Activated naive CD4-positive, alpha-beta T cell treated with Interleukin-2 at 50 U/mL for 16 hours (primary cell): ENCODE measurements at places on chromosomes 4 and X.

DNA sequence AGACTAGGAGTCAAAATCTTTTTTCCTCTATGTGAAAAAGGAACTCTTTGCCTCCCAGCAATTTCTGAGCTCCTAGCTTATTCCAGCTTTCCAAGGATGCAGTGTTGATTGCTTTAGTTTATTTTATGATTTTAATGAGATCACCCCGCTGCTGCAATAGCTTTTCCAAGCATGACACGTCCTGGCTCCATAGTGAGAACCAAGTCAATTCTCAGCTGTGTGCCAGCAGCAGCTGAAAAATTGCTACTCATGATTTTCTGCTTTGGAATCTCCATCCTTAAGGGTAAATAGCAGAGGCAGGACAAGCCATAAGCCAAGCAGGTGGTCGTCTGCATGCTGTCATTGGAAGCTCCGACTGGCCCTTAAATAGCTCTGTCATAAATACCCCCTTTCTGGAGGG lies 64.5 kb downstream of the FTHL17 start:
- DNase-seq, result no peak

DNA sequence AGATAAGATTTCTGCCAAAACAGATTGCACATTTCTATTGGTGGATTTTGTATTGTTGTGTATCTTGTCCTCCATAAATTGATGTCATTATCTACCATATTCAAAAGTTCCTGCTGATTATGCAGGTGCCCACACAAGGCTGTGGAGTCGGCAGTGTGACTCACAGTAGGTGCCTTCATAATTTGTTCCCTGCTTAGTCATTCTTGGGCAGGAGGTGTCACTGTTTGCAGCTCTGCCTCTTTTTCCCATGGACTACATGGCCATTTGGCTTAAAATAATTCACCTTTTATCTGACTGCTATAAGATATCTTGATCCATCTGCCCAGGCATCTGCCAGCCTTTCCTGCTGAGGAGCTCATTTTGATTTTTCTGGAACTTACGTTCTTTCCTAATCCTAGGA lies 33.6 kb upstream of the ENPEP start:
- no peak for DNase-seq

DNA sequence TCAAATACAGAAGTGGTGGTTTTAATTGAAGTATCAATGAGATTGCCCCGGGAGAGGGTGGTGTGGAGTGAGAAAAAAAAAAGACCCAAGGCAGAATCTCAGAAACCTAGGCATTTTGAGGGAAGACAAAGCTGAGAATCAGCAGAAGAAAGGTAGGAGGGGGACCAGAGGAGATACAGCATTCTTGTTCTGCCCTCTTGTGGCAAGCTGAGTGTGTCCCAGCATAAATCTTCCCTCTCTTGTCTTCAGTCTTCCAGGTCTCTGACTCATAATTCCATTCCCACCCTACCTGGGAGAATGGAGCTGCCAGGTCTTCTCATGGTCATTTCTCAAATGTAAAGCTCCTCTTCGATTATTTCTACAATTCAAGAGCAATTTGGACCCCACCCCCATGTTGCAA lies 32.7 kb upstream of the MAGED1 start:
- DNase-seq, result no peak

- DNase-seq, result no peak
Observed at GRCh38 chr4:139167774-139168444, 9.1 kb downstream of the ELF2 start.

- no peak for DNase-seq
Observed at GRCh38 chrX:78331708-78332107, 4.3 kb upstream of the CYSLTR1 start.

- DNase-seq, result no peak
Observed at GRCh38 chrX:64427787-64428186, 32.5 kb upstream of the MTMR8 start.

DNA sequence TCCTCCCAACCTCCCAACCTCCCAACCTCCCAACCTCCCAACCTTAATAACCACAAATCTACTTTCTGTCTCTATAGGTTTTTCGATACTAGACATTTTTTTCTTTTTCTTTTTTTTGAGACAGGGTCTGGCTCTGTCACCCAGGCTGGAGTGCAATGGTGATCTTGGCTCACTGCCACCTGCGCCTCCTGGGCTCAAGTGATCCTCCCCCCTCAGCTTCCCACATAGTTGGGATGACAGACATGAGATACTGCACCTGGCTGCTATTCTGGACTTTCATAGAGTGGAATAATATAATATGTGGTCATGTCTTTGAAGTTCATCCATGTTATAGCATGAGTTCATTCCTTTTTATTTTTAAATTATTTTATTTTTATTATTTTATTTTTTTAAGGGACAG lies 39.5 kb upstream of the ZFX start:
- no peak for DNase-seq

DNA sequence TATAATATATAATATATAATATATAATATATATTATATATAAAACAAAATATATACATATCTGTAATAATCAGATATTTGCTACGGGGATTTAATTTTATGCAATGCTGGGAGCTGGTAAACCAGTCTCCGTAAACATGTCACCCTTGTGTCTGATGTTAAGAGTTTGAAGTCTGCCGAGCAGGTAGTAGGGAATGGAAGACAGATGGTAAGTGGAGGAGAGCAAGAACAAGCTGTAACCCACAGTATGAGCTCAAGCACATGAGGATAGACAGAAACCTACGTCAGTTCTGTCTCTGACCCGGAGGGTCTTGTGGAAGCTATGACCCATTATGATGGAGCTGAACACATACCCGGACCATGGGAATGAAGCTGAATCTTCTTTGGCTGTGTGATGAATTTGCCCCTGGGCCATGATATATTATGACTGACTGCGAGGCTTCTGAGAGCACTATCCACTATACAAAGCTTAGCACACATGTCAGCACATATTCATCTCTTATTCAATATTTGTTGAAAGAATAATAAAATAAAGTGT lies 46.2 kb downstream of the TIGD2 start:
- DNase-seq, result no peak

- no peak for DNase-seq
Observed at GRCh38 chr4:125951261-125951887, 636.6 kb downstream of the FAT4 start.

GRCh38 chr4:145047151-145047550 lies 50.8 kb downstream of the ANAPC10 start:
- DNase-seq, result no peak

- no peak for DNase-seq
Observed at GRCh38 chrX:24498975-24499374, 33.9 kb downstream of the PDK3 start.

DNA sequence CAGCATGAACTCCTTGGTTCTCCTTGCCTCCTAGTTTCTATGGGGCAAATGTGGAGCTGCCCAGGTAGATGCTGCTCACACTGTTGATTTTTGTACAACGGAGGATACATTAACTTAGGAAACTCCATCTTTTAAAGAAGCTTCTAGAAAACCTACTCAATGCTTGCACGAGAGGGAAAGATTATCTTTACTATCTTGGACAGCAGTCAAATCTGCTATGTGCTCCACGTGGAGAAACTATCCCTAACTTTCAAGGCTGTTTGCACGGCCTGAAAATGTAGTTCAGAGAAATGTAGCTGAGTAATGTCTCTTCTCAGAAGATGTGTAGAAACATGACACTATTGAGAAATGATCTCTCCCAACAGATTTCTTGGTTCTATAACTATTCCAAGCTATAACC lies 1530.9 kb upstream of the PABPC4L start:
- DNase-seq, result no peak

DNA sequence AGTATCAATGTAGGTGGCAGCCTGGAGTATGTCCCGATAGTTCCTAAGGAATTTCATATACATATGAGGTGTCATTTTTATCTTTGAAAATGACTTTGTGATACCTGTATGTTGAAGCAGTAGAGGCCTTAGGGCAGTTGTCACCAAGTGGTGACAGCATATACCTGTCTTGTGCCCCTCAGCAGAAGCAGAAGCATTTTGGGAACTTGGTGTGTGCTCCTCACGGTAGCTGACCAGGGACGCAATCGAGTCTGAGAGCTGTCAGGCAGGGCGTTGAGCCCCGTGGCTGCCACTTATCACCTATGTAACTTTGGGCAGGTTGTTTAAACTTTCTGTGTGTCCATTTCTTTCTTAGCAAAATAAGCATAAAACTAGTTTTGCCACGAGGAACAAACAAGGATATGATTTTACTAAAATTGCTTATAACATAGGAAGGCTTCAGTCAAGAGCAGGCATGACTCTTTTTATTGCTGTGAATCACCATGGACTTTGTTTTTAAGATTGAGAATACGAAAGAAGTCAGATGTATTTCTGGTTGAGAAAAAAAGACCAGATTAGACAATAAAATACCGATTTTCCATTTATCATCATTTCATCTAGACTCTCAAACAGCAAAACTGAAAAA lies 161.5 kb downstream of the CPE start:
- no peak for DNase-seq

- no peak for DNase-seq
Observed at GRCh38 chr4:180635281-180635680, 1607.9 kb upstream of the TENM3 start.
